ENCODE measurements at places on chromosomes 12 and 14. TPM values are rescaled to one million over a fixed set of nuclear protein-coding genes. Genes with fewer than 3 reads are reported as not detected.

DNA sequence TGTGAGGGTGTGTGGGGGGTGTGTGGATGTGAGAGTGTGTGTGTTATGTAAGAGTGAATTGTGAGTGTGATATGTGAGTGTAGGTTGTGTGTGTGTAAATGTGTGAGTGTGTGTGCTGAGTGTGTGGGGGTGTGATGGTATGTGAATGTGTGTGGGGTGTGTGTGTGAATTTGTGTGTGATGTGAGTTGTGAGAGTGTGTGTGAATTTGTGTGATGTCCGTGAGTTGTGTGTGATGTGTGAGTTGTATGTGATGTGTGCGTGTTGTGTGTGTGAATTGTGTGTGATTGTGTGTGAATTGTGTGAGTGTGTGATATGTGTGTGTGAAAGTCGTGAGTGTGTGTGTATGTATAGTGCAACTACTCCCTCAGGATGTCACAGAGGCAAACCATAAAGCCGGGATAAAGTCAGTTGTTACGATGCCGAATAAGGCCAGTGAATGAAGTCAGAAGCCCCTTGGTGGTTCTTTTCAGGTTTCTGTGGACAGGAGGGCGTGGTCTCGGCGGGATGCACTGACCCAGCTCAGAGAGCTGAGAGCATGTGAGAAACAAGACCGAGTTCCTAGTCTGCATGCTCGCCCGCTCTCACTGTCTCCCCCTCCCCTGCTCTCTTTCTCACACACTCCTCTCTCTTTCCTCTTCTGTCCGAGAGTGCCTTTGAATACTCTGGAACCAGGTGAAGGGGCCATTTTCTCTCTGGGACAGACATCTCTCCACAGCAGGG, 71.8 kb upstream of the MAX start:
- H3K36me3 ChIP-seq: no peaks in the 10 kb centered on the region
- DNase-seq: no peak
- H3K27me3 ChIP-seq: no peaks in the 10 kb centered on the region

DNA sequence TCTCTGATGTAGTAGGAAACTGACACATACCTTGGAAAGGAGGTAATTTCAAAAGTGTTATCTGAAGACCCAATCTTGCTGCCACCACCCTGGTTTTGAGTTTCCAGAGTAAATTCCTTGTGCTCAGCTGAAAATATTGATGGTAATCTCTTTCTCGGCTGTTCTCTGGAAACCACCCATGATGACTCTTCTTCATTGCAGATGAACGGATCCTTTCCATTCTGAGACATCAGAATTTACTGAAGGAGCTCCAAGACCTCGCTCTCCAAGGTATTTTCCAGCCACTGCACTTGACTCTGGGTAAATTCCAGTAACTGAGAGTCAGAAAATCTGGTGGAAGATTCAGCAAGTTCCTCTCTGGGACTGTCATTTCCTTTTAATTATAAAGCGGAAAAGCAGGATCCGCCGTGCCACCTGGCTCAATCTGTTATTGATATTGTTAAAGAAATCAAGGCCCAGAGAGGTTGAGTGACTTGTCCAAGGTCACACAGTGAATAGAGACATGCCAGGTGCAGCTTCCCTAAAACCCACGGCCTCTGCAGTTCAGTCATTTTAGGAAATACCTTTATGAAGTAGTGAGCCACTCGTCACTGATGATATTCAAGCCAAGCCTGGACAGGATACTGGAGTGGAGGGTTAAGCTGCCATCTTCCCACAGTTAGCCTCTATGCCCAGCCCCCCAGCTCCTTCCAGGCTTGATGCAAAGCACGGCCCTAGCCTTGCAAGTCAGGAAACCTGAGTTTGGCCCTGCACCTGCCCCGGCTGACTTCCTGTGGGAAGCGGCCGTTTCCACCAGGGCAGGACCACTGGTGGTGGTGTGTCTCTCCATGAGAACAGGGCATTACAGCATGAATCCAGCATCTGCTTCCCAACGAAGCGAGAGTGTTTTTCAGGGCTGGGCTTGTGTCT, 4.7 kb downstream of the CHGA start:
- no peak overlapping the region for H3K27ac ChIP-seq
- no peak for DNase-seq
- H3K4me3 ChIP-seq: no peak overlapping the region
- H3K27me3 ChIP-seq: peaks cover 26% of the 10 kb centered on the region

DNA sequence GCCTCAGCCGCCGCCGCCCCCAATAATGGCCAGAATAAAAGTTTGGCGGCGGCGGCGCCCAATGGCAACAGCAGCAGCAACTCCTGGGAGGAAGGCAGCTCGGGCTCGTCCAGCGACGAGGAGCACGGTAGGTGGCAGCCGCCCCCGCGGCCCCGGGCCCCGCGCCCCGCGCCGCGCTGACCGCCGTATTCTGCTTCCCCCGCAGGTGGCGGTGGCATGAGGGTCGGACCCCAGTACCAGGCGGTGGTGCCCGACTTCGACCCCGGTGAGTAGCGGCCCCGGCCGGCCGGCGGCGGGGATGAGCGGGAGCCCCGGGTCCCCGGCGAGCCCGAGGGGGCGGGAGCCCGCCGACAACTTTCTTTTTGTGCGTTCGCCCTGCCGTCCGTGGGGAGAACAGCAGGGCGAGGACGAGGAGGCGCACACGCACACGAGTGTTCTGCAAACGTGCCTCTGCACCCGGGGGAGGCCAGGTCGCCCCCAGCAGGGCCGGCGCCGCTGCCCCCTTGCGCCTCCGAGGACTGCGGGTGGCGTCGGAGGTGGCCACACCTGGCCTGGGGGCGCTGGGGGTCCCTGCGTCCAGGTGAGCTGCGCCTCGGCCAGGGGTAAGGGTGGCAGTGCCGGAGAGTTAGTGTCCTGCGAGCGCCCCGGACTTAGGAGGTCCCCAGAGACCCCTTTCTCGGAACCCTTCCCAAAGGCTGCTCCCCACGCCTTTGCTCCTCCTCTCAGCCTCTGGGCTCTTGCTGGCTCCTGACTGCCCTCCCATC, 794 bp downstream of the RCOR1 start:
- H3K36me3 ChIP-seq: no peaks in the 10 kb centered on the region
- no peak for DNase-seq
- peak overlapping the region; percentile 58 for H3K27ac ChIP-seq
- peak overlapping the region; percentile 72 for H3K4me3 ChIP-seq
- H3K27me3 ChIP-seq: no peaks in the 10 kb centered on the region

The GALNT6 gene
- 13.8 TPM for total RNA-seq

GRCh38 chr12:116150001-116150400, 127.5 kb downstream of the MED13L start:
- H3K36me3 ChIP-seq: no peaks in the 10 kb centered on the region
- H3K27me3 ChIP-seq: no peaks in the 10 kb centered on the region
- no peak overlapping the region for H3K4me3 ChIP-seq

GRCh38 chr14:45251912-45252311, 1.1 kb downstream of the MIS18BP1 start:
- H3K36me3 ChIP-seq: no peaks in the 10 kb centered on the region
- no peaks in the 10 kb centered on the region for H3K27me3 ChIP-seq
- peak overlapping the region; percentile 84 for H3K27ac ChIP-seq
- H3K4me1 ChIP-seq: peaks cover 9% of the 10 kb centered on the region
- DNase-seq: no peak

DNA sequence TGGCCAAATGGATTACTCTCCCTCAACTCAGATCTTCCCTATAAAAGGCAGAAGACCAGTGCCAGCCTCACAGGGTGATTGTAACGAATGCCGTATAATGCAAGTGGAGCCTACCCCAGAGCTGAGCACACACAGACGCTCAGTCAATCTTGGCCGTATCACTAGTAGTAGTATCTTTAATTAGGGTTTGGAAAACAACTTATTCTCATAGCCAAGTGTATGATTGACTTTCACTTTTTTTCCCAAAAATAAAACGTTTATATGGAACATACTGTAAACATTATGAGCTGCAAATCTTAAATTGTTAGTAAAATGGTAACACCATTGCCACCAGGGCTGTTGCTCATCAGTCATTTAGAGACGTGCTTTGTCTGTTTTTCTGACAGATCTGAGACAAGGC, 30.4 kb downstream of the PLEKHG7 start:
- no peaks in the 10 kb centered on the region for H3K27me3 ChIP-seq
- no peaks in the 10 kb centered on the region for H3K36me3 ChIP-seq
- H3K4me3 ChIP-seq: no peak overlapping the region
- DNase-seq: no peak
- peaks cover 10% of the 10 kb centered on the region for H3K4me1 ChIP-seq
- no peak overlapping the region for H3K27ac ChIP-seq

The ABHD12B gene
- not detected for total RNA-seq

GRCh38 chr14:52342849-52343596, 28.9 kb downstream of the PTGER2 start:
- H3K27me3 ChIP-seq: no peaks in the 10 kb centered on the region
- peaks cover 15% of the 10 kb centered on the region for H3K4me1 ChIP-seq
- H3K36me3 ChIP-seq: no peaks in the 10 kb centered on the region
- no peak overlapping the region for H3K27ac ChIP-seq
- H3K4me3 ChIP-seq: no peak overlapping the region

Measured in astrocyte (in vitro differentiated cells and primary cell).